ENCODE measurements at places on chromosomes 16 and 17.

- peak; percentile 32 for DNase-seq
Observed at GRCh38 chr17:39235555-39236449, 10.1 kb upstream of the STAC2 start.

GRCh38 chr17:82412535-82413520, 5.3 kb upstream of the HEXD start:
- no peak for DNase-seq

- DNase-seq, result no peak
Observed at GRCh38 chr16:87253536-87253935, 63.7 kb downstream of the C16orf95 start.

- no peak for DNase-seq
Observed at GRCh38 chr17:60167065-60167741, 17.4 kb downstream of the CA4 start.

DNA sequence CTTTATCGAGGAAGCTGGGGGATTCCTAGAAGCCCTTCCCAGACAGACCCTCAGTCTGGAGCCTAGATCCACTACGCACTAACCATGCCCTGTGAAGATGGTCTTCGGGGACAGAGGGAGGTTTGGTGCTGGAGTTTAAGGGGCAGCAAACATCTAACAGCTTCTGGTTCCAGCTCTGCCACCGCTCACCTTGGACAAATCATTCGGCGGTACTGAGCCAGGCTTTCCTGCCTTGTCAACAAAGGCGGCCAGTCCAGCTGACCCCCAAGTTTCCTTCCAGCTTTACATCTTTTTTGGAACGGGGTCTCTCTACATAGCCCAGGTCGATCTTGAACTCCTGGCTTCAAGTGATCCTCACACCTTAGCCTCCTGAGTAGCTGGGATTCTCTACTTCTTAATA, 369 bp upstream of the GJD3 start:
- no peak for DNase-seq

DNA sequence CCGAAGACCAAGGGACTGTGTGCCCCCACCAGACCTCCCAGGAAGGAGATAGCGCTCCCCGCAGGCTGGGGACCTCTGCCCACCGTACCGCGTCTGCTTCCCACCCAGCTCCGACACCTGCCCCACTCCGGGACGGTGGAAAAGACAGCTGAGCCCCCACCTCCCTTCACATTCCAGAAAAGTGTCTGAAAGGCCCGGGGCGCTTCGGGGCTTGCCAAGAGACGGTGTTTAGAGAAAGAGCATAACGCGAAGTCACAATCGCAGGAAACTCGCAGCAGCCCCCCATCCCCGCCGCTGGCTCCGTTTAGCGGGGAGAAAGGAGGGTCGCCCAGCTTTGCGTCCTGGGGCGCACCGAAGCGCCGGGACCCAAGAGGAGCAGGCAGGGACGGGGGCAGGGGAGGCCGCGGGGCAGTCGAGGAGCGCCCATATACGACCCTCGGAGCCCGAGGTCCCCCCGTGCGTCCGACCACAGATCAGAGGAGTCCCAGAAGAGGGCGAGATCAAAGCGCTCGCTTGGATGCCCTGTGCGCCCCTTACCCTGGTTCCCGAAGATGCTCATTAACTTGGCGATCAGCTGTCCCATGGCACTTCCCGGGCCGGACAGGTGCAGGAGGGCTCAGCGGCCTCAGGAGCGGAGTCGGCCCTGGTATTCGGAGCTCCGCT, 652 bp downstream of the ARL5C start:
- DNase-seq, result no peak
